Hippocampal formation (tissue), 2 donors: ENCODE measurements at places on chromosomes 3 and 15.

DNA sequence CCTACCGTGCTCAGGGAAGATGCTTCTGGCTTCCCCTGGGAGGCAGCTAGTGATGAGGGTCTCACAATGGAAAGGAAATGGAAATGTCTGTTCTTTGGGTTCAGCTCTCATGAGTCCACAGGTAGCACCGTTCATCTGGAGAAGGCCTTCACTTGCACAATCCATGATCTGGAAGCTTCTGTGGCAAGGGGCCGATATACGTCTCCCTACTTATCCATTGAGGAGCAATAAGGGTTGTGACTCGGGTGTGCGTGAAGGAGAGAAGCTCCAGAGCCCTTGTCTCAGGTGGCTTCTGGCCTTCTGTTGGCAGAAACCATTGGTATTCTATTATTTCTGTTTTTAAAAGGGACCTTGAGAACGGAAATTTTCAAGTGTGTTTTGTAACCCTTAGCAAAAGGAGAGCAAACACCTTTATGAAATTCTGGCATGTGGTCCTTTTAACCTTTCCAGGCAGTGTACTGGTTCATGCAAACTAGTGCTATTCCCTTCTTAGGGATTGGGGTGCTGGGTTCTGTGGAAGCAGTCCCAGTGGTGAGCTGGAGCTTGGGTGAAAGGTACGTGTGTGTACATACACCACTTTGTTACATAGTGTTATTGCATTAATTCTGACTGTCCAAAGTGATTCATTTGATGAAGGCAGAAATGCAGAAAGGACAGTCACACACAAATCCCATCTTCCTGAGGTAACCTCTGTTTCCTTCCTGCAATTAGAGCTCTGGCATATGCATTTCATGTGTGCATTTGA lies 32.5 kb downstream of the KLF13 start:
- no peak for DNase-seq

GRCh38 chr3:155753038-155753639 lies 8.3 kb upstream of the PLCH1 start:
- no peak for DNase-seq

- no peak for DNase-seq
Observed at GRCh38 chr3:157631478-157631877, 128.3 kb upstream of the VEPH1 start.

- DNase-seq, result no peak
Observed at GRCh38 chr3:117084739-117085270, 375.2 kb downstream of the TUSC7 start.

- no peak for DNase-seq
Observed at GRCh38 chr3:76514836-76515235, 525.1 kb upstream of the ROBO2 start.

GRCh38 chr3:190301591-190301990 lies 20.7 kb downstream of the CLDN1 start:
- no peak for DNase-seq

GRCh38 chr3:17749705-17750293 lies 7.4 kb upstream of the TBC1D5 start:
- DNase-seq, result no peak

DNA sequence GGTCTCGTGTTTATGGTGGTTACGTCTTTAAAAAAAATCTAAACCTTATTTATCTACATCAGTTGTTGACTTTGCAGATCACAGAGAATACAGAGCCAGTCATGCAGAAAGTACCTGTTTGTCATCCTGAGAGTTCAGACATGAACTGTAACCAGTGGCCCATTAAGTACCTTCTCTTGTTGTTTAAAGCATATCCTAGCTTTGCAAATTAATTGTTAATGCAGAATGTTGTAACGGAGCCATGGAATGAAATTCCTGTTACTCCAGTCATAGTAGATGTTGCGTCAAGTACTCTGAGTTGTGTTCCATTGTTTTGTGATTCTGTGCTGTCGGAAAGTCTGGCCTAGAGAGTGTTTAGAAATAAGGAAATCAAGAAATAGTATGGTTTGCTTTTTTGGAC lies 205.2 kb downstream of the RBMS3 start:
- no peak for DNase-seq

GRCh38 chr3:47567149-47567548 lies 11.5 kb downstream of the CSPG5 start:
- no peak for DNase-seq

DNA sequence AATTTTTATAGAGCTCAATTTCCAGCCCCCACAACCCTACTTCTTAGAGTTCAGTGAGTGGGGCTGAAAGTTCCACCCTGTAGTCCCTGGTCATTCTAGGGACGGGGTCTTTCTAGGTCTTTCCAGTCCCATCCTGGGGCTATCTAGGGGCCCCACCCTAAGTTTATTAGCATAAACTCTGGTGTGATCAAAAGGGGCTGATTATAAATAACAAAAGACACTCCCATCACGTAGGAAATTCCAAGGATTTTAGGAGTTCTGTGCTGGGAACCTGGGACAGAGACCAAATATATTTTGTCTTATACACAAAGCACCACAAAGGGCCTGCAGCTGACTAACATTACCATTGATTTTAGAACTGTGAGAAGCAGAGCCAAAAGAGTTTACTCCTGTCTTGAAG lies 41.9 kb downstream of the RAD54L2 start:
- DNase-seq, result no peak

DNA sequence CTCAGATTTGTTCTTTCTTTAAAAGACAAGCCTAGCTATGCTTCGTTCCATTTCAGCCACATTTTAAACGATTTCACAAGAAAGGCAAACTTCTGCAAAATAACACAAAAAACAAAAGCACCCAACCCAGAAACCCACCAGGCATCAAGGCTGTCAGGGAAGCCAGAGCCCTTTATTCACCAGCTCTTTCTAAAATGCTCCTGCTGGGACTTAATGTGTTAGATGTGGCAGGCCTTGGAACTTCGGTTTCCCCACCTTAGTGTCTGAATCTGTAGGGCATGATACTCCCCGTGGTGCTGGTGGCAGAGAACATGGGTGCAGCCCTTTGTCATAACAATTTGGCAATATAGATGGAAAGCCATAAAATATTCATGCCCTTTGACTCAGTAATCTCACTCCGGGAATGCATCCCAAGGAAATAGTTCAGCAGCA lies 56.8 kb upstream of the LCTL start:
- no peak for DNase-seq

DNA sequence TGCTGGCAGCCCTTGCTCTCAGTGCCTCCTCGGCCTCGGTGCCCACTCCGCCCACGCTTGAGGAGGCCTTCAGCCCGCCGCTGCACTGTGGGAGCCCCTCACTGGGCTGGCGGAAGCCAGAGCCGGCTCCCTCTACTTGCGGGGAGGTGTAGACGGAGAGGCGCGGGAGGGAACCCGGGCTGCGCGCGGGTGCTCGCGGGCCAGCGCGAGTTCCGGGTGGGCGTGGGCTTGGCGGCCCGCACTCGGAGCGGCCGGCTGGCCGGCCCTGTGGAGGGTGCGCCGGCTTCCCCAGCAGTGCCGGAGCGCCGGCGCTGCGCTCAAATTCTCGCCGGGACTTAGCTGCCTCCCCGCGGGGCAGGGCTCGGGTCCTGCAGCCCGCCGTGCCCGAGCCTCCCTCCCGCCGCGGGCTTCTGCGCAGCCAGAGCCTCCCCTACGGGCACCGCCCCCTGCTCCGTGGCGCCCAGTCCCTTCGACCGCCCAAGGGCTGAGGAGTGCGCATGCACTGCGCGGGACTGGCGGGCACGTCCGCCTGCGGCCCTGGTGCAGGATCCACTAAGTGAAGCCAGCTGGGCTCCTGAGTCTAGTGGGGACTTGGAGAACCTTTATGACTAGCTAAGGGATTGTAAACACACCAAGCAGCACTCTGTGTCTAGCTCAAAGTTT lies 231.5 kb downstream of the EFHB start:
- DNase-seq, result no peak

- no peak for DNase-seq
Observed at GRCh38 chr15:64422697-64423096, 35.1 kb downstream of the TRIP4 start.

- no peak for DNase-seq
Observed at GRCh38 chr15:79219393-79220056, 63.0 kb upstream of the ANKRD34C start.

DNA sequence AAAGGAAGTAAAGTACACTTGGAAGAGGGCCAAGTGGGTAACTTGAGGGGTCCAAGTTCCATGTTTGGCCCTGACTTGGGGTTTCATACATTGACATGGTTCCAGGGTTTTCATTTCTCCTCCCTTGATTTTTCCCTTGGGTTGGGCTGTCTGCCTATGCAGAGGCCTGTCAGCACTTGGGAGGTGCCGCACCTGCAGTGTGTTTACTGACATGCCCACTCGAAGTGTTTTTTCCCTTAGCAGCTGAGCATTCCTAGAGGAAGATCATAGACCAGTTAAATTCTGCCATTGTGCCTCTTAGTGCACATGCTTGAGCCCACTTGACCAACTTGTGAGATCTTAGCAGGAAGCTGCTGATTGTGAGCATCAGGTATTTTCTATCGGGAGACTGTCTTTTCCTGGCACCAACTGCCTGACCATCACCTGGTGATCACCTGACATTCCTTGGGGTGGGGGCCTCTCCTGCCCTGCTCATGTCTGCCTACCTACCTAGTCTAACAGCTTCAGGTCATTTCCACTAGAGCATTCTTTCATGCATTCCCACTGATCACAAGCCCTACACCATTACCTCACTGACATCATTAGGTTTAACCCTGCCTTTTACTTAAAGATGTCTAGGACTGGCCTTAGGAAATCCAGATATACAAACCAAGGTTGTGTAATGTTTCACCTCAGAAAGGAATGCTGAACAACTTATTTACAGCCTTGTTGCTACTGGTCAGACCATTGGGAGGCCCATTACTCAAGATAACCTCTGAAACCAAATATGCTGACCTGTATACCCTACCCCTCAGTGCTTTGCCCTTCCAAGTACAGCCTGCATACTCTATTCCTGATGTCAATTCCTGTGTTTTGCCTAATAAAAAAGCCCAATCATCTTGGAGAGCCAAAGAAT lies 68.3 kb downstream of the CD47 start:
- no peak for DNase-seq

GRCh38 chr3:142502187-142502985 lies 54.5 kb upstream of the XRN1 start:
- DNase-seq, result no peak

DNA sequence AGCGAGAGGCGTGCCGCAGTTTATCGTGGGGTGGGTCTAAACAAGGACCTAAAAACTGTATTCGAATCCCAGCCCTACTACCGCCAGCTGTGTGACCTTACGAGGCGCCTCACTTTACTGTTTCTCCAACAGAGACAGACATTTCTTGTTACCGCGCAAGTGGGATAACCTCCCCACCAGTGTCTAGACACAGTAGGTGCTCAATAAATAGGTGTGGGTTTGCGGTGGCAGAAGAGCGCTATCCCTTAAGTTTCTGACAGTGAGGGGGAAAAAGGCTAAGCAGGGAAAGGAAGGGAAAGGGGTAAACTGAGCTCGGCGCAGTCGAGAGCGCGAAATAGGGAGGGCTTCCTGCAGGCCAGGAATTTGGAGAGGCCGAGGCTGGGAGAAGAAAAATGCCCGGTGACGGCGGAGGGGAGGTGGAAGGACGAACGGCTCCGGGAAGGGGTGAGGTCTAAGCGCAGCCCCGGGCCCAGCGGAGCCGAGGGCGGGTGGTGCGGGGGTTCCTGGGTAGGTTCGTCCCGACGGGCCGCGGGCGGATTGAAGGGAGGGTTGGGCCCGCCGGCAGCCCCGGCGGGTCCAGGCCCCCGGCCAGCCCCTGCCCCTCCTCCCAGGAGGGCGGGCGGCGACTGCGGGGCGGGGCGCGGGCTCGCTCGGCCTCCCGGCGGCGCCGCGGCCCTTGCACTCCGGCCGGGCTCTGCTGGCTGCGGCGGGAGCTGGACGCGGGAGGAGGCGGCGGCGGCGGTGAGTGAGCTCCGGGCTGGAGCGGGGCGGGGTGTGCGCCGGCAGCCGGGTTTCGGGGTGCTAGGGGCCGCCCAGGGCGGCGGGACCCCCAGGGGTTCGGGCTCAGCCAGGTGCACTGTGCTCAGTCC lies at the start of gene CGNL1:
Gene CGNL1, plus strand, starts transcription at position 679 of the 869 bp plus-strand sequence. CDS start 61,495 bp downstream, outside the sequence.
- no peak for DNase-seq

DNA sequence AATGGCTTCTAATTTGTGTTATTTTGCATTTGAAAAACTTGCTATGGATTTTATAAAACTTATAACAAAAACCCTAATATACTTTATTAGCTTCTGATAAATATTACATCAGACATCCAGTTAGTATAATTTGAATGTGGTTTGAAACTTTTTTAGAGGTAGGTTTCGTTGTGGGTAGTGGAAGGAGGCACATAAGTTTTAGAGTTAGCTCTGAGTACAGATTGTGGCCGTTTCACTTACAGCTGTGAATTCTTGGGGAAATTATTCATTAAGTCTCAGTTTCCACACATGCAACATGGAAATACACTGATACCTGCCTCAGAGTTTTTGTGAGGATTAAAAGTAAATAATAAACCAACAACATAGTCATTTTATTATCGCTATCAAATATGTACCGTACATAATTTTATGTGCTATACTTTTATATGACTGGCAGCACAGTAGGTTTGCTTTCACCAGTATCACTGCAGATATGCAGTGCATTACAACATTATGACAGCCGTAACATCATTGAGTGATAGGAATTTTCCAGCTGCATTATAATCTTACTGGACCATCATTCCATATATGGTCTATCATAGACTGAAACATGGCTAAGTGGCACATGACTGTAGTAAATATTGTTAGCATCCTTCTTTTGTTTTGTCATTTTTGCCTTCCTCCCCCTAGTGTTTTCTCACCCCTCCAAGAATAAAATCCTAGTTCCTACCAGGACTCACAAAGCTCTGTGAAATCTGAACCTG lies 175.6 kb downstream of the AKAP13 start:
- no peak for DNase-seq

GRCh38 chr3:167874671-167875372 lies 139.3 kb downstream of the SERPINI1 start:
- DNase-seq, result no peak

DNA sequence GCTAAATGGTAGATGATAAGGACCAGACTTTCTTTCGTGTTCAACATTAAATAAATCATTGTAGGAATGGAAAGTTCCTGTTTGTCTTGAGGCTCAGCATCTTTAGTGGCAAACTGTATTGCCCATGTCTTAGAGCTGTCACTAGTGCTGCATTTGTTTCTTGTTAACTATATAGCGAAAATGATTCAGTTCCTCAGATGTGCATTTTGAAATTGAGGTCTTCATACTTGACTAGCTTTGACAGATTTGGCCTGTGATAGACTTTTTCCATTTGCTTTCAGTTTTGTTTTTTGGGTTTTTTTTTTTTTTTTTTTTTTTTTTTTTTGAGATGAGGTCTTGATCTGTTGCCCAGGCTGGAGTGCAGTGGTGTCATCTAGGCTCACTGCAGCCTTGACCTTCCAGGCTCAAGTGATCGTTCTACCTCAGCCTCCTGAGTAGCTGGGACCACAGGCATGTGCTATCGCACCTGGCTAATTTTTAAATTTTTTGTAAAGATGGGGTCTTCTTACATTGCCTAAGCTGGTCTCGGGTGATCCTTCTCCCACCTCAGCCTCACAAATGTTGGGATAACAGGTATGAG lies 9.5 kb upstream of the RPLP1 start:
- DNase-seq, result no peak

DNA sequence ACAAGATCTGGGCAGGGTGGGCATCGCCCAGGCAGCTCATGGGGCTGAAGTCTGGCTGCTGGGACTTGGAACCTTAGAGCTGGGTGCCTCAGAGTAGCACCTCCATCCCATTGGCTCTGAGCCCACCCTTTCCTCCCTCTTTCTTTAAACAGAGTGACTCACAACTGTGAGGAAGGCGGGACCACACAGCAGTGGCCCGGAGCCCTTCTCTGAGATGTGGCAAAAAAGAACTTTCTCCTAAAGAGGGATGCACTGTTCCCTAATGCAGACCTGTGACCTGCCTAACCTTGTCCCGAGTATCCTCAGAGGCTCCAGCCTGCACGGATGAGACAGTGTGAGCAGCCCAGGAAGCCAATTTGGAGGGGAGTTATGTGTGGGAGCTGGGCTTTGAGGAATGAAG lies 23.6 kb downstream of the PRR20G start:
- no peak for DNase-seq
